Activated T-helper 2 cell treated with anti-CD3 and anti-CD28 coated beads, Interferon-gamma antibody, Interleukin-2, Interleukin-4, amounts not matched to agents 10 μg/mL and 5 μg/mL and 100 μg/mL, durations not matched to agents 14 hours and 24 hours and 36 hours (primary cell): ENCODE measurements at places on chromosomes 4 and X. TPM values are rescaled to one million over a fixed set of nuclear protein-coding genes. Genes with fewer than 3 reads are reported as not detected.

- peak overlapping the region; percentile 57 for H3K4me3 ChIP-seq
- no peak for DNase-seq
- peaks cover 55% of the 10 kb centered on the region for H3K27me3 ChIP-seq
- no peak overlapping the region for H3K27ac ChIP-seq
- no peaks in the 10 kb centered on the region for H3K36me3 ChIP-seq
- H3K4me1 ChIP-seq = peaks cover 2% of the 10 kb centered on the region
These were observed 741 bp downstream of the SPATA18 start for GRCh38 chr4:52051615-52052474.

Gene RNF128
- not detected in 2 replicates for total RNA-seq

DNA sequence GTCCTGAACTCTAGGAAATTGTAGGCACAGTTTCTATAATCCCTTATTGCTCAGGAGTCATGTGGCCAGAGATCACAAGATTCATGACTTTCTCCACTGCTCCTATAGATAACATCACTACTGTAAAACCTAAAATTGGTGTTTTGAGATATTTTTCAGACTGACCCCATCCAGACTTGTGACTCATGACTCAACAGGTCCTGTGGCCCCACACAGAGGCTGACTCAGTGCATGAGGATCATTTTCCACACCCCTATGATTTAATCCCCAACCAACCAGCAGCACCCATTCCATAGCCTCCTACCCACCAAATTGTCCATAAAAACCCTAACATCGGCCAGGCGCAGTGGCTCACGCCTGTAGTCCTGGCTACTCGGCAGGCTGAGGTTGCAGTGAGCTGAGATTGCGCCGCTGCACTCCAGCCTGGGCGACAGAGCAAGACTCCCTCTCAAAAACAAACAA is 13.2 kb upstream of the XIAP start:
- no peaks in the 10 kb centered on the region for H3K27me3 ChIP-seq
- no peak overlapping the region for H3K27ac ChIP-seq
- peaks cover 5% of the 10 kb centered on the region for H3K4me1 ChIP-seq
- no peaks in the 10 kb centered on the region for H3K36me3 ChIP-seq
- no peak for DNase-seq

DNA sequence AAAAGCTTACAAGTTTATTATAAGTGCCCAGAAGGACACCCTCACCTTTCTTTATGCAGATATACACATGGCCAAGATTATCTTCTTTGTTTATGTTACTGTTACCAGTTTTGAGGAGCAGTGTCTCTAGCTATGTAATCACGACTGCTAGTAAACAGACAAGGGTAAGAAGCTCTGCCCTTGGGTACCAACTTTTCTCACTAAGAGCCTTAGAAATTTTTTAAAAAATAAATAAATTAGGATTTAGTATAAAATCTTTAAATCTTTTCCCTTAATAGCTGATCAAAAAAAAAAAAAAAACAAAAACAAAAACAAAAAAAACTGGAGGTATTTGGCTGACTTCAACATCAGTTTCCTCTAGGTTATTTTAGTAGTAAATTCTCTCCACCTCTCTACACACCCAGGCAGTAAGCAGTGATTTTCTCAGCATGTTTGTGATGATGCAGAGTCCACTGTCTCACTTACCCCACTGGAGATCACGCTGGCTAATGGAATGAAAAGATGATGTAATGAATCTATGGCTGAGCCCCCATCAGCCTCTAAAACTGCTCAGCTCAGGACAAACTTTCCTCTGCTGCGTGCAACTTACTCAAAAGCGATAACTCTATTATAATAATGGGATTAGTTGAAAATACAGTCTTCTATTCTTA is 125.9 kb downstream of the FRYL start:
- peaks cover 13% of the 10 kb centered on the region for H3K36me3 ChIP-seq
- peaks cover 49% of the 10 kb centered on the region for H3K4me1 ChIP-seq
- H3K27me3 ChIP-seq = no peaks in the 10 kb centered on the region

GRCh38 chr4:89674876-89675459 is 162.0 kb downstream of the SNCA start:
- peaks cover 17% of the 10 kb centered on the region for H3K27me3 ChIP-seq
- H3K4me3 ChIP-seq = no peak overlapping the region
- no peaks in the 10 kb centered on the region for H3K4me1 ChIP-seq
- H3K27ac ChIP-seq = no peak overlapping the region
- no peaks in the 10 kb centered on the region for H3K36me3 ChIP-seq

GRCh38 chrX:103722505-103722904 is 11.8 kb downstream of the TMEM31 start:
- H3K4me1 ChIP-seq = no peaks in the 10 kb centered on the region
- peaks cover 2% of the 10 kb centered on the region for H3K27me3 ChIP-seq
- H3K4me3 ChIP-seq = no peak overlapping the region
- H3K27ac ChIP-seq = no peak overlapping the region
- H3K36me3 ChIP-seq = no peaks in the 10 kb centered on the region
- DNase-seq = no peak

- no peak for DNase-seq
- no peaks in the 10 kb centered on the region for H3K36me3 ChIP-seq
- H3K4me3 ChIP-seq = no peak overlapping the region
These were observed 141.1 kb upstream of the ZXDA start for GRCh38 chrX:58051346-58051745.

GRCh38 chrX:132807411-132808030 is 150.9 kb downstream of the HS6ST2 start:
- no peaks in the 10 kb centered on the region for H3K4me1 ChIP-seq
- no peak overlapping the region for H3K27ac ChIP-seq
- DNase-seq = no peak
- H3K4me3 ChIP-seq = no peak overlapping the region
- no peaks in the 10 kb centered on the region for H3K36me3 ChIP-seq
- H3K27me3 ChIP-seq = no peaks in the 10 kb centered on the region

DNA sequence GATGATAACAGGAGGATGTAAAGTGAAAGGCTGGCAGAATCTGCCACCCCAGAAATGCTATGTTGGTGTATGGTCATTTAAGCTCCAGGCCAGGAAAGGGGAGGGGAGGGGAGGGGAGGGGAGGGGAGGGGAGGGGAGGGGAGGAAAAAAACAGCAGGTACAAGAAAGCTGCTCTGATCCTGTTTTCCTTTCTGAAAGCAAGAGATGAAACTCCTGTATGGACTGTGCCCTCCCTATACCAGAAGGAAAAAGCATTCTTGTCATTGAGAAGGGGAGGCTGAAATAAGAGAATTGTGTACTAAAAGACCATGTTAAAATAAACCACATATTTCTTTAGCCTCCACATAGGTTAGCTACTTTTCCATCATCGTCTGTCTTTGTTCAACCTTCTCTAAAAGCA is 179.5 kb downstream of the NLGN4X start:
- H3K4me3 ChIP-seq = no peak overlapping the region
- no peak overlapping the region for H3K27ac ChIP-seq
- DNase-seq = no peak

DNA sequence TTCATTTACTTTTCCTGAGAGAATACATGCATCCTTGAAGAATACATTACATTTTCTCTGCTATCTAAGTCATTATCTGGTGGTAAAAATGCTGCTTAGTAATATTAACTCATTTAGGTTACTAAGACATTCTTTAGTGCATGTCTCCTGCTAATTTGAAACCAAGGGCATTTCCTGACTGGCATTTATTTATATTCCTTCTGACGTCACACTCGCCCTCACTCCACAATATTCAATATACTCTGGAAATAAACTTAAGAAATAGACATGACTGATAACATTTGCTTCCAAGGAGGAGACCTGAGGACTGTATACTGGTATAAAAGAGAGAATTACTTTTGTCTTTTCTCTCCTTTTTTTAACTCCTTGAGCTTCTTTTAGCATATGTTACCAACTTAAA is 619.5 kb upstream of the SMIM31 start:
- DNase-seq = no peak
- no peaks in the 10 kb centered on the region for H3K27me3 ChIP-seq
- H3K4me3 ChIP-seq = no peak overlapping the region
- H3K36me3 ChIP-seq = no peaks in the 10 kb centered on the region
- no peaks in the 10 kb centered on the region for H3K4me1 ChIP-seq

Gene ZNF674
- total RNA-seq = 2.4 and 2.5 TPM in 2 replicates

- peak overlapping the region; percentile 79 for H3K4me3 ChIP-seq
- H3K36me3 ChIP-seq = no peaks in the 10 kb centered on the region
- no peak for DNase-seq
- H3K27ac ChIP-seq = no peak overlapping the region
- peaks cover 4% of the 10 kb centered on the region for H3K4me1 ChIP-seq
These were observed 717 bp downstream of the EDA start for GRCh38 chrX:69616457-69617203.

DNA sequence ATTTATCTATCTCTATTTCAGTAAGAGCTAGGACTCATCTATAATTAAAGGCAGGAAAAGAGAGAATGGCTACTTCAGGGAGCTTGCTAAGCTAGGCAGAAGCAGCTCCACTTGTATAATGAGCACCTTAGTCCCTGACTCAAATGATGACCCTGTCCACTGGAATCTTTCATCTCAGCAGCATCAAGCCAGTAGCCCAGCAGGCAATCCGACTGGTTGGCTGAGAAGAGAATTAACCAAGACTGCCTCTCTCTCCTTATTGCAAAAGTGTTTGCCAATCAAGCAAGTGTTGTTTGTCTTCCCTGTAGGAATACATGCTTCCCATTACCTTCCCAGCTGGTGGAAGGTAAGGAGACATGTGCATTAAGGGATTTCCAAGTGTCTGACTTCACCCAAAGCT is 3.9 kb upstream of the SPOCK3 start:
- no peak overlapping the region for H3K27ac ChIP-seq
- no peak overlapping the region for H3K4me3 ChIP-seq
- no peak for DNase-seq
- H3K4me1 ChIP-seq = peaks cover 10% of the 10 kb centered on the region
- H3K36me3 ChIP-seq = no peaks in the 10 kb centered on the region

GRCh38 chr4:43512253-43512652 is 619.7 kb downstream of the GRXCR1 start:
- H3K4me3 ChIP-seq = no peak overlapping the region
- H3K36me3 ChIP-seq = no peaks in the 10 kb centered on the region
- no peak for DNase-seq
- H3K27ac ChIP-seq = no peak overlapping the region

Gene FGA
- total RNA-seq = not detected in 2 replicates

- no peaks in the 10 kb centered on the region for H3K36me3 ChIP-seq
- H3K4me1 ChIP-seq = peaks cover 43% of the 10 kb centered on the region
- peak overlapping the region; percentile 59 for H3K27ac ChIP-seq
- no peak overlapping the region for H3K4me3 ChIP-seq
These were observed 4.8 kb upstream of the KIAA0232 start for GRCh38 chr4:6777636-6778281.

Gene CSN1S1
- total RNA-seq = not detected in 2 replicates

DNA sequence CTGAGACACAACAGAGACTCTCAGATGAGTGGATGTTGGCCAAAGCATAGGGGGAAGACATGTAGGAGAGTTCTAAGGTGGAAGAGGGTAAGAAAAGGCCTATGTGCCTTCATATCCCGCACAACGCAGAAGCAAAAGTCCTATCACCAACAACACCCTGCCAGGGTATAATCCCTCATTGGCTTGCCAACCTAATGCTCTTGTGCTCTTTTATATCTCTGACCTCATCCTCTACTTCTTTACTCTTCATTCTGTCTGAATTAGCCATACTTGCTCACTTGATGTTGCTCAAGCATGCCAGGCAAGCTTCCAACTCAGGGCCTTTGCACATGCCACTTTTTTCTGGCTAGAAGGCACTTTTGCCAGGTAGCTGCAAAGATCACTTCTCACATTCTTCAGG is 28.1 kb upstream of the ZNF330 start:
- no peak overlapping the region for H3K4me3 ChIP-seq
- no peak for DNase-seq
- no peaks in the 10 kb centered on the region for H3K4me1 ChIP-seq
- H3K27me3 ChIP-seq = peaks cover 3% of the 10 kb centered on the region
- H3K36me3 ChIP-seq = no peaks in the 10 kb centered on the region
- no peak overlapping the region for H3K27ac ChIP-seq

- H3K4me1 ChIP-seq = peaks cover 2% of the 10 kb centered on the region
- H3K27me3 ChIP-seq = peaks cover 9% of the 10 kb centered on the region
- H3K4me3 ChIP-seq = no peak overlapping the region
- H3K27ac ChIP-seq = no peak overlapping the region
These were observed 19.1 kb upstream of the KIAA0232 start for GRCh38 chr4:6763330-6763851.

DNA sequence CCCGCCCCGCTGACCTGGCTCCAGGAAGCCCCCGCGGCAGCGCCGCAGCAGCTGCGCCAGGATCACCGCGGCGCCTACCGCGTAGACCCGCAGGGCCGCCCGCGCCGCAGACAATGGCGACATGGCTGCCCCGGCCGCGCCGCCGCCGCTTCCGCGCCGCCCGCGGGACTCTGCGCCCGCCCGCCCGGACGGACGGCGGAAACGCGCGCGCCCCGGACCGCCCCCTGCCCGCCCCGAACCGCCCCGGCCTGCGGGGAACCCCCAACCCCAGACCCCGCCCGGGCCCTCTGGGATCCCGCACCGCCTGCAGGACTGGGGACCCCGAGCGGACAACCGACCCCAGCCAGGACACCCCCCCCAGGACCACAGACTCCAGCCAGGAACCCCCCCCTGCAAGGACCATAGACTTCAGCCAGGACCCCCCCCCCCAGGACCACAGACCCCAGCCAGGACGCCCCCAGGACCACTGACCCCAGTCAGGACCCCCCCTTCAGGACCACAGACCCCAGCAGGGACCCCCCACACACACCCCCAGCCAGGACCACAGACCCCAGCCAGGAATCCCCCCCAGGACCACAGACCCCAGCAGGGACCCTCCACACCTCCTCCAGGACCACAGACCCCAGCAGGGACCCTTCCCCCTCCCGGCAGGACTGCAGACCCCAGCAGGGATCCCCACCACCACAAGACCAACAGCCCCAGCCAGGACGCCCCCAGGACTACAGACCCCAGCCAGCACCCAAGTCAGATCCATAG is at the start of the genes DHRSX and ZBED1:
DHRSX (minus strand) TSS at position 174 of the 756 bp plus-strand sequence; CDS start at position 123, 51 bp downstream.
ZBED1 (minus strand) TSS at position 174 of the 756 bp plus-strand sequence. CDS start 10,257 bp downstream, outside the sequence.
- DNase-seq = peak; percentile 44
- peaks cover 24% of the 10 kb centered on the region for H3K4me1 ChIP-seq

- peaks cover 54% of the 10 kb centered on the region for H3K4me1 ChIP-seq
- no peak for DNase-seq
- no peaks in the 10 kb centered on the region for H3K27me3 ChIP-seq
- H3K36me3 ChIP-seq = no peaks in the 10 kb centered on the region
- H3K4me3 ChIP-seq = peak overlapping the region; percentile 93
These were observed 698 bp downstream of the AFF1 start for GRCh38 chr4:86935566-86935852.

- H3K27me3 ChIP-seq = no peaks in the 10 kb centered on the region
- H3K36me3 ChIP-seq = no peaks in the 10 kb centered on the region
- no peaks in the 10 kb centered on the region for H3K4me1 ChIP-seq
- no peak for DNase-seq
- no peak overlapping the region for H3K27ac ChIP-seq
These were observed 74.6 kb upstream of the SH3RF1 start for GRCh38 chr4:169345316-169345721.

- H3K27me3 ChIP-seq = no peaks in the 10 kb centered on the region
- no peak overlapping the region for H3K4me3 ChIP-seq
- no peak overlapping the region for H3K27ac ChIP-seq
- H3K4me1 ChIP-seq = no peaks in the 10 kb centered on the region
- no peaks in the 10 kb centered on the region for H3K36me3 ChIP-seq
These were observed 418.7 kb upstream of the INTU start for GRCh38 chr4:127214016-127214415.

GRCh38 chr4:104462641-104463040 is 32.1 kb downstream of the CXXC4 start:
- H3K4me3 ChIP-seq = no peak overlapping the region
- no peak overlapping the region for H3K27ac ChIP-seq
- H3K36me3 ChIP-seq = no peaks in the 10 kb centered on the region
- no peak for DNase-seq
- no peaks in the 10 kb centered on the region for H3K4me1 ChIP-seq

GRCh38 chrX:13254076-13254785 is 65.6 kb downstream of the ATXN3L start:
- peaks cover 48% of the 10 kb centered on the region for H3K4me1 ChIP-seq
- H3K36me3 ChIP-seq = peaks cover 10% of the 10 kb centered on the region
- H3K4me3 ChIP-seq = no peak overlapping the region
- no peak overlapping the region for H3K27ac ChIP-seq
